ENCODE measurements at places on chromosomes 5 and 9.
A peak's percentile ranks its signal among the peaks of the same experiment; 100 is the strongest.

DNA sequence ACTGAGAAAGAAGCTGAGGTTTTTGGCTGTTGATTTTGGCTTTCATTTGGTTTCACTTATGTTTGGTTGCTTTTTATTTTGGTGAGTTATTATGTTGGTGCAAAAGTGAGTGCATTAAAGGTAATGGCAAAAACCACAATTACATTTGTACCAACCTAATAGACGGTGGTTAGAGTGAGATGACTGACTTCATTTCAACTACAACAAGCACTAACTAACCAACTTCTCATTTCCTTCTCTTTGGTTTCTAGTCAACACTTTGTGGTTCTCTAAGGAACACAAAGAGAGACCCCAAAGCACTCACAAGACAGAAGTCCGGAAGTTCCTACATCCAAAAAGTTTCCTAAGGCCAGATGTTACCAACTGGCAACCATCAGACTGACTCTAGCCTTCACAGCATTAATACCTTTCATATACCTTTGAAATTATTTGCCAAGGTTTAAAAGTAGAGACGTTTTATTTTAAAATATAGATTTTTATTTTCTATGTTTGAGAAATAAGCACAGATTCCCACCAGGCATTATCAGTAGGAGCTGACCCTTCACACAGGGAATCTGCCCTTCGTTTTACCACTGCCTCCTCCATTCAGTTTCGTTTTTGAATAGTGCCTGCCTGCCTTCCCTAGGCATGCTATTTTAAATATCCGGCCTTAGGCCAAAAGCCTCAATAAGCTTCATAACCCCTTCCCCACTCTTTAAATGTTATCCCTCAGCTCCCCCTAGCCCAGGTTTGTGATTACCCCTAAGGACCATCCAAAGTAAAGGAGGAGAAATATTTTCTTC is 301.1 kb upstream of the PTGER4 start:
- no peak for DNase-seq

- no peak for DNase-seq
Measured at GRCh38 chr5:123119334-123119986, 30.4 kb downstream of the PRDM6 start.

- no peak for DNase-seq
Measured at GRCh38 chr5:72394688-72395087, 74.5 kb downstream of the PTCD2 start.

GRCh38 chr5:10460252-10460906 is 18.7 kb downstream of the ROPN1L start:
- DNase-seq: no peak

DNA sequence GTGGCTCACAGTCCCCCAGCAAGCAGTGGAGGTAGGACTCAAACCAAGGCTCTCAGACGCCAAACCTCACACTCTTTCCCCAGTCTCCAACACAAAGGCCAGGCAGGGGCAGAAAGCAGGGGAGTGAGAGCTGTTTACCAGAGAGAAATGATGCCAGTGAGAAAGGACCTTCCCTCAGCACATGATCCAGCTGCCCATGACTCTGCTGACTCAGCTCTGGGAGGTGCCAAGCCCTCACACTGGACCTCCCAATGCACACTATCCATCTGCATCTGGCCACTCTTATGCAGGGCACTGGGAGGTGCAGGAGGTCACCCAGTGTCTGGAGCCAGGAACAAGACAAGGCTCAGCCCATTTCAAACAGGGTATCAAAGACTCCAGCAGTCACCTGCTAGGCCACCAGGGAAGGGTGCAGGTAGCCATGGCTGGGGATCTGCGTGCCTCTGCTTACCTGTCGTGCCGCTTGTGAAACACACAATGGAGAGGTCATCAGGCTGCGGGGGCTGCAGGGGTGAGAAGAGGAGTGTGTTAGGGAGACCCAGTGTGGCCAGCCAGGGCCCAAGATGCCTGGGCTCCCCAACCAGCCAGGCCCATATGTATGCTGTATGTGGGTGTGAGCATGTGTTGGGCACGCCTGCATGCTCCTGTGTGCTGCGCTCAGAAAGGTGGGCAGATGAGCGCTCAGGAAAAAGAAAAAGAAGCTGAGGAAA is 26.3 kb downstream of the ACSL6 start:
- DNase-seq: no peak

DNA sequence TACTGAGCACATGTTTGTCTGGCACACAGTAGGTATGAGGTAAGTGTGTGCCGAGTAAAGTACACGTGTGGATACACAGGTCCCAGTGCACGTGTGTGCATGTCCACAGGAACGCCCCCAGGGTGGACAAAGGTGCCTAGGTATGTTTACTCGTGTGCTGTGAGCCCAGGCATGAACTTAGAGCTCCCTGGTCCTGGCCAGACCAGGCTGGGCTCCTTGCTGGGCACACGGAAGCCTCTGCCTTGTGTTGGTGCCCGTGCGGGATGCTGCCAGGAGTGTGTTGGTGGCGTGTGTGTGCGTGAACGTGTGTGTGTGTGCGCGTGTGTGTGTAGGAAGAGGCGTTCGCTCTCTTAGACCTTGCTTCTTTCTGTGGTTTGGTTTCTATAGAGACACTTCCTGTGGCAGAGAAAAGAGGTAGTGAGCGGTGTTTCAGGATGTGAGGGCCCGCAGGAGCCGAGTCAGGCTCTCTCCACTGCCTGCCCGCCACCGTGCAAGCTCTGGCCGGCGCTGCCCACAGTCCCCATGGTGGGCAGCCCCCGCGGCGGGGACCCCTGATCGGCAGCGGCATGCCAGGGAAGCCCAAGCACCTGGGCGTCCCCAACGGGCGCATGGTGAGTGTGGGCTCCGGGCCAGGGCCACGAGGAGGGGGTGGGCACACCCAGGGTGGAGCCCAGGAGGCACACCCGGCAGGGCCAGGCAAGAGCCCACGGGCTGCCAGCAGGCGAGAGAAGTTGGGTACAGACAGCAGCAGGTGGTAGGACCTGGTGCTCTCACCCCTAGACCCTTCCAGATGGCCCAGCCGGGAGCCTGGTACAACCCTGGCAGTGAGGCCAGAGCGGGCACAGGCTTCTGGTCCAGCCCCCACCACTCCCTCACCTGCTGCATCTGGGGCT is at the start of gene RGS14:
TSS of gene RGS14 (plus strand) at position 466 of the 893 bp plus-strand sequence. CDS start at position 567, 101 bp downstream.
- DNase-seq: peak; percentile 58

DNA sequence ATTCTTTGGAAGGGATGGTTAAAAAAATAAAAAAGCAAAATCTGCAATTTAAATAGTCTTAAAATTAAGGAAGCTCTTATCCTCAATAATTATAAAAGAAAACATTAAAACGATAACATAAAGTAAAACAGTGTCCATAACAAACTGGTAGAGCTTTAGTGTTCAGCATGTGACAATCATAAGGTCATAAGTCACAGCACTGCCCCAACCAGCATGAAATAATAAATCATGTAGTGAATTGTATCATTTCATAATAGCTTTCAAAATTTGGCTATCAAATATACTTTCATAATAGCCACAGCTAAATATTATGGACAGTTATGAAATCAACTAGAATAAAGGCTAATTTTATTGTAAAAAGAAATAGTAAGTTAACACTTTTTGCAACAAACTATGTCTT is 10.0 kb downstream of the NR3C1 start:
- no peak for DNase-seq

- no peak for DNase-seq
Measured at GRCh38 chr9:92637326-92637725, 32.6 kb downstream of the IPPK start.

DNA sequence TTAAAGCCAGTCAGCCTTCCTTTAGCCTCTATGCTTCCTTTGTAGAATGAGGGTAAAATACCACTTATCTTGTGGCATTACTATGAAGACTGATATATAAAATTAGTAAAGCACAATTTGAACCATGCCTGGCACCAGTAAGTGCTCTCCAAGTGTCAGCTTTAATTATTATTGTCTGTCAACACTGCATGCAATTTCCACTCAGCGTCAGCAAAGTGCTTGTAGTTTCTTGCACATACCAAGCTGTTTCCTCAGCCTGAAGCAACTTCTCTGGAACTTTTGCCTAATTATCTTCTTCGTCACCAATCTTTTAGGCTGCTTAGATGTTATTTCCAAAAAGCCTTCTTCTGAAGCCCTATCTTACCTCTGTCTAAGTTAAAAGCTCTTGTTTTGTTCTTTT is 177.3 kb downstream of the CDC42SE2 start:
- DNase-seq: no peak

DNA sequence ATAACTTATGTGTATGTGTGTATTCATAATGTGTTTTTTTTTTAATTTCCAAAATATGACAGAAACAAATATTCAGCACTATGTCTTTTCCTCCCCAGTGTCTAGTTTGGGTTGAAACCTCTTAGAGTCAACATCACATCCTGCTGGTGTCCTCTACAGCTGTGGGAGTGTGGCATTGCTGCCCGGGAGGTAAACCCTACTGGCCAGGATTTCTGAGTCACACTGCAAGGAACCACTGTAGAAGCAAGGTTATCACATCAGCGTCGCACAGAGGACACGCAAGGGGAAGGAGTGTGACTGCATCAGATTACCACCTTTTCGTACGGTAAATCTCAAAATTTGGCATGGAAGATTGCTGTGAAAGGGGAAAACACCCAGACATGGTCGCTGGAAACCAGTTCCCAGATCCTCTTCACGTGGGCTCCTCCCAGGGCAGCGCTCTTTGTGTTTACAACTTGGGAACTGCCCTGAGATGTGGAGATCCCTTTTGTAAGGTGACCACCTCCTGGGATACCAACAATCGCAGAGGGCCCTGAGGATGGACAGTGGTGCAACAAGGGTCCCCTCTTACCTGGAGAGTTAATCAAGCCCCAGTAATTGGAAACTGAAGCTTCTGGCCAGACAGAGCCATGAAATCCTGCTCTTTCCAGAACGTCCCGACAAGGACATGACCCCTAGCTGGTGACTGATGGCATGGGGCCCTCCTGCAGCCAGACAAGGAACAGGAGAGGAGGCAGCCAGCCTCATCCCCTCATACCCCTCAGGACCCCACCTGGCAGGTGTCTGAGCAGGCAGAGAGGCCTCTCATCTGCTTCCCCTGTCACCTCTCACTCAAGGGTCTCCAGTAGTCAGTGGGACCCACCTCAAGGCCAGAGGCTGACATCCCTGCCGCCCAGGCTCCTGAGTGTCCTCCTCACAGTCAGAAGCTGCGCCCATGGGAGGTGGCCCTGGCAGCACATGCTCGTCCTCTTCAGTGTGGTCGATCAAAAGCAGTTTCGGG is 194.7 kb downstream of the MED10 start:
- DNase-seq: no peak

DNA sequence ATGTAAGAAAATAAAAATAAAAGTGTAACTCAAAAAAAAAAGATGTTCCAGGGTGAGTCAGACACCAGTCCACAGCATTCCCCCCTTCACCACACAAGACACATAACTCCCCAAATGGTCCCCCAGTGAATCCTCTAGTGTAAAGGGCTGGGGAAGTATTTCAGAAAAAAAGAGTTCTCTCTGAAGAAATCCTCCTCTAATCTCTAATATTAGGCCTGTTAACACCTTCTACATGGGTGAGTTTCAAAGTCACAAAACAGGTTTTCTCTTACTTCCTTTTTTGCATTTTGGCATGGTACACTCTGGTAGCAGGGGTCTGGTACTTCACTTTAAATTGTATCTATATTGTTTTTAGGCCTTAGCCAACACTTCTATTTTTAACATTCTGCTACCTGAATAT is 28.2 kb downstream of the RNF145 start:
- no peak for DNase-seq

DNA sequence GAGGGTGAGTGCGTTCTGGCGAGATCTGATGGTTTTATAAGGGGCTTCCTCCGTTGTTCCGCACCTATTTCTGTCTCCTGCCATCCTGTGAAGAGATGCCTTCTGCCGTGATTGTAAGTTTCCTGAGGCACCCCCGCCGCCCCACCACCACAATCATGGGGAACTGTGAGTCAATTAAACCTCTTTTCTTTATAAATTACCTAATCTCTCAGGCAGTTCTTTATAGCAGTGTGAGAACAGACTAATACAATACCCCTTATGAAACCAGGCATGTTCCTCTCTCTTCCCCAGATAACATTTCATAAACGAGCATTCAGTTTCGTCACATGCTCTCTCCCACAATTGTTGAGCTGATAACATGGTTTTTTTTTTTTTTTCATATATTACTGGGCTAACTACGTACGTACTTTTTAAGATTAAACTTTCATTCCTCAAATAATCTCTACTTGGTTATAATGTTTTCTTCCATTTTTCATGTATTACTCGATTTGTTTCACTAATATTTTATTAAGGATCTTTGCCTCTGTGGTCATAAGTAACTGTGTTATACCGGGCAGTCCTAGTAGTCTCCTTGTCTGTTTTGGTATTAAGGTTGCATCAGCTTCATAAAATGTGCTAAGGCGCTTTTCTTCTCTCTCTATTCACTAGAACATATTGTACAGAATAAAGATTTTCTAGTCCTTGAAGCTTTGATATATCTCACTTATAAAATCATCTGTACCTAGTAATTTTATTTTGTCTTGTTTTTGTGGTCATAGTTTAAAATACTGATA is 64.9 kb upstream of the MVB12B start:
- DNase-seq: no peak

DNA sequence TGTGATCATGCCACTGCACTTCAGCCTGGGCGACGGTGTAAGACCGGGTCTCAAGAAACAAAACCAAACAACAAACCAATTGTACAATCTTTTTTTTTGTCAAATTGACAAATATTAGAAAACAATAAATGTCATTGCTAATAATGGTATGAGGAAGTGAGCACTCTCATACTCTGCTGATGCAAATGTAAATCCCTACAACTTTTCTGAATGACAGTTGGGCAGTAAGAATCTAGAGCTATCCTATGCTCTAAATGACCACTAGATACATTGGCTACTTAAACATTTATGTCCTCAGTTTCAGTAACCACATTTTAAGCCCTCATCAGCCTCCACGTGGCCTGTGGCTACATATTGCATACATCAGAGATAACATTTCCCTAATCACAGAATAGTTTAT is 256.2 kb downstream of the FER start:
- DNase-seq: no peak

- DNase-seq: no peak
Measured at GRCh38 chr5:97355775-97356174, 172.7 kb upstream of the RIOK2 start.

- no peak for DNase-seq
Measured at GRCh38 chr5:92402956-92403702, 1020.0 kb upstream of the ARRDC3 start.

- no peak for DNase-seq
Measured at GRCh38 chr5:41748631-41749030, 121.6 kb downstream of the OXCT1 start.

DNA sequence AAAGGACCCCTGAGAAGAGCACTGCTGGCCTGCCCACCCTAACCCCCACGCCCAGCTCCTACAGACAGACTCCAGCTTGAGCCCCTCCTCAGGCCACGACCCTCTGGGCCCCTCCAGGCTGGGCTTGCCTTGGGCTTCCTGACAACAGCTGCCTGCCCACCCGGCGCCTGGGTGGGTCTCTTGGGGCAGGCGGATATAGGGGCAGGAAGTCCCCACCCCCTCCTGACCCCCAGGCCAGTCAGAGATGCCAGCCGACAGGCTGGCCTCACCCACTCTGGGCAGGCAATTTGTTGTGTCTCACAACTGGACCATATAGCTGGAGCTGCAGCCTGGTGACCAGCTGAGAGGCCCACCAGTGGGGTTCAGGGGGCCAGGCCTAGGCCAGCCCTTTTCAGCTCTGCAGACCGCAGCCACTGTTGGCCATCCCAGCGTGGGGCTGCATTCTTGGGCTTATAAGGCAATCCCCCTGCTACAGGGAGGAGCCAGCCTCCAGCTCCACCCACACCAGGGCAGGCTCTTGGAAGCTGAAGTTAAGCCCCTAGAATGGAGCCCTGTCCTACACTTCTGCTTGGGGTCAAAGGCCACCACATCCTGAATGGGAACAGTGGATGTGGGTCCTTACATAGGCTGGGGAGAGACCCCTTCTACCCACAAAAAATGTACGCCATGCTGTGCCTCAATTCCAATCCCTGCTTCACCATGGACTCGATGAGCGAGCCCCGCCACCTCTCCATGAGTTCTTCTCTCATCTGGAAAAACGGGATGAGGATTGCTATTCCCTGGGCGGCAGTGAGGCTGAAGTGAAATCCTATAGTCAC is 2.0 kb downstream of the PDLIM7 start:
- DNase-seq: no peak

Data from effector CD4-positive, alpha-beta T cell (primary cell).